Fibroblast of the conjunctiva (primary cell): ENCODE measurements at places on chromosomes 1 and 21.

DNA sequence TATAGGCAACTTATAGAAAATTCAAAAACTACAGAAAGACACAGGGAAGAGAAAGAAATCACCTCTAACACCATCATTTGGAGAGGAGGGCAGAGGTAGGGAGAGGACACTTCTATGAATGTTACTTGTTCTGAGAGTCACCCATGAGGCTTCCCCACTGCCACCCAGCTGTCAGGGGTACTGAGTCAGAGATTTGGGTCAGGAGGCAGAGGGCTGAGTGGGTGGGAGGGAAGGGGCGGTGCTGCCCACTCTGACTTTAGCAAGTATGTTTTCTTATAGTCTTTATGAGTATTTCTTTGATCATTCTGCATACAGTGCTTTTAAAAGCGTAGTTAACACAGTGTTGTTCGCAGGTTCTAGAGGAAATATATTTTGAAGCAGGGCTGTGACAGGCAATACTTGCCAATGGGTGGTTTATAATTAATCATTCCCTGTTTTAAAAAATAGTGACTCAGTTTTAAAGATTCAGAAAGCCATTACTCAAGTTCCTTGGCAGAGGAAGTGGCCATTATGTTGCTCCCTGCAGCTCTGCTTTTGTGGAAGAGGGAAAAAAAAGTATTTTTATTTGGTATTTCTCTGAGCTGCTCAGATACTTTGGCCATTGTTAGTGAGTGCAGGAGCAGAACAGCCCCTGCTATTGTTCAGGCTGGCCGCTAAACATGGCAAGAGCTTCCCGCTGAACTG is 18.3 kb downstream of the IL6R start:
- no peak for DNase-seq

GRCh38 chr1:229012823-229013222 is 258.1 kb upstream of the RAB4A start:
- DNase-seq, result no peak

GRCh38 chr1:168689726-168690602 is 39.0 kb downstream of the DPT start:
- DNase-seq, result no peak

DNA sequence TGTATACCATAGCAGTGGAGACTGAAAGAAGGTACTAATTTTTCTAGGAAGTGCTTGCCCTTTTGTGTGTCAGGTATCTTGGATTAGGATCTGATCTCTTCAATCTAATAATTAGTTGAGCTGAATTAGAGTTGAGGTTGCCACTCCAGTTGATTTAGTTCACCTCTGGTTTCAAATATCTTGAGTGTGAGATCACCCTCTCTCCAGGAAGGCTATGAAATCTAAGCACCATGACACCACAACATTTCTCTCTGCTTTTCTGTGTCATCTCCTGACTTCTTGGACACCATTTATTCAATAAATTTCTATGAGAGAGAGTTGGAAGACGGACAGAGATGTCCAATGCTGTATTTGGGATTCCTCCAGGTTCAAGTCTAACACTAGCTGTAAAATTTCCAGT is 212.8 kb downstream of the DYRK1A start:
- no peak for DNase-seq

DNA sequence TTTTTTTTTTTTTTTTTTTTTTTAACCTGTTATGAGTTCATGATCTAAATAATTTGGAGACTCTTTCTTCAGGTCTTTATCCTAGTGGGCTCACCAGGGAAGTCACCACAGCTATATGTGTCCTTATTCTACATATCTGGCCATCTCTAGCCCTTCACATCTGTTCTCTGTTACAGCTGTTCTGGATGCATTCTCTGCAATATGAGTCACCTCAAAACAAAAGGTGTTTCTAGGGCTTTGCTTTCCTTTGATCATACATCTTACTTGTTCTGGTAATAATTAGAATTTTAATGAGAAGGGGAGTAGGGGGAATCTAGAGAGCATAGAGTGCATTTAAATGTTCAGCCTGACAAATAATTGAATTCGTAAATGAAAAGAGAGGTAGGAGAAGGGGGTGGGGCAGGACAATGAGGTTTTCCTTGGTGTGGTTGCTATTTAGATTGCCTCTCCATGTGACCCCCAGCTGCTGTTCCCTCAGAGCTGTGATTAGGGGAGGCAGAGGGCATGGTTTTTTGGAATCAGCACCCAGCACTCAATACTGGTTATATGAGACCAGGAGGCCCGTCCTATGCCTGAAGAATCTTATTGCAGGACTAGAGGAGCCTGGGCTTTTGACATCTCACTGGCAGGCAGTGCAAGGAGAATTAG is 8.0 kb downstream of the SYT6 start:
- DNase-seq, result no peak

- DNase-seq, result no peak
These were observed at the start of gene TRIM46 for GRCh38 chr1:155173478-155174323. Gene TRIM46 (plus strand): TSS chr1:155173849. CDS start chr1:155173967, 118 bp downstream.

- no peak for DNase-seq
These were observed 50.5 kb downstream of the EYA3 start for GRCh38 chr1:28037946-28038345.

DNA sequence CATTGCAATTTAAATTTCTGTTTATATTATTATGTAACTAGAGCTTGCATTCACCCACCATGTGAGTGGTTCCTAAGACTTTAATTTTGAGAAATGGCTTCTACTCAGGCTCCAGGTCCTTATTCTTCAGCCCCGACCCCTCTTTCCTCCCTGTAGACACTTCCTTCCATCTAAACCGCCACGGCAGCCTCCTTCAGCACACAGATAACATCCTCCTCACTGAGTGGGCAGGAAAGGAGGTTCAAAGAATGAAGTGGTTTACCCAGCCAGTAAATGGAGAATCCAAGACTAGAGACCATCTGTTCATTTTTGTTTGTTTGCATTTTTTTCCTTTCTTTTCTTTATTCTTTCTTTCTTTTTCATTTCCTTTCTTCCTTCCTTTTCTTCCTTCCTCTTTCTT is 37.1 kb upstream of the SOD1 start:
- DNase-seq, result no peak

DNA sequence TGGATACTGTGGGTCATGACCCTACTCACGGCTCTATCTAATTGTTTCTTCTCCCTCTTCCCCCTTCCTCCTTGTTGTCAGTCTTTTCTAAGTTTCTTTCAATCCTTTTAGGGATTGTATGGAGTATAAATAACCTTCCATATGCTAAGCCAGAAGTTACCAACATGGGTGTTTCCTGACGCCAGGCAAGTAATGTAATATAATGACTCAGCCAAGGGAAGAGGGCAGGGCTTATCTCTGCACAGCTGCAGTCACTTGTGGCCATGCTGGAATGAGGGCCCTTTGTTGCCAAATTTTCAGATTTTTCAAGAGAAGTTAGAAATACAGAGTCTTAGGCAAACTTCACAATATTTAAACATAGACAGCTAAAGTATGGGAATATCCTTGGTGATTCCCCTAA is 194.6 kb downstream of the ST6GALNAC3 start:
- peak; percentile 56 for DNase-seq

- peak; percentile 10 for DNase-seq
These were observed 9.2 kb downstream of the CLDN8 start for GRCh38 chr21:30206551-30207251.

DNA sequence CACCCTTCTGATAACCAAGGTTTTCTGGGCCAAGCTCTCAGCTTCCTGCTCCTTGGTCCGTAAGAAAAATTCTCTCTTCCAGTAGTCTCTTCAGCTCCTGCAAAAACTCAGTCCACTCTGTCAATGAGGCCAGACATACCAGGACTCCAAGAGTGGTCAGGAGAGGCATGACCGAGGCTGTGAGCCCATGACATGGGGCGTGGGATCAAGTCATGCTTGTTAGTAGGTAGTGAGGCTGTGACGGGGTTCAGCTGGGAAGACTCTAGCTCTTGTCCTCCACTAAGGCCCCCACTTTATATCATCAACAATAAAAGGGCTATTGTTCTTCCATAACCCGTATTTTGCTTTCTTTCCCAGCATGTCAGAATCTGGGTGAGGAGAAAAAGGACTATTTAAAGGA is 10.1 kb upstream of the HCRTR1 start:
- DNase-seq, result no peak

DNA sequence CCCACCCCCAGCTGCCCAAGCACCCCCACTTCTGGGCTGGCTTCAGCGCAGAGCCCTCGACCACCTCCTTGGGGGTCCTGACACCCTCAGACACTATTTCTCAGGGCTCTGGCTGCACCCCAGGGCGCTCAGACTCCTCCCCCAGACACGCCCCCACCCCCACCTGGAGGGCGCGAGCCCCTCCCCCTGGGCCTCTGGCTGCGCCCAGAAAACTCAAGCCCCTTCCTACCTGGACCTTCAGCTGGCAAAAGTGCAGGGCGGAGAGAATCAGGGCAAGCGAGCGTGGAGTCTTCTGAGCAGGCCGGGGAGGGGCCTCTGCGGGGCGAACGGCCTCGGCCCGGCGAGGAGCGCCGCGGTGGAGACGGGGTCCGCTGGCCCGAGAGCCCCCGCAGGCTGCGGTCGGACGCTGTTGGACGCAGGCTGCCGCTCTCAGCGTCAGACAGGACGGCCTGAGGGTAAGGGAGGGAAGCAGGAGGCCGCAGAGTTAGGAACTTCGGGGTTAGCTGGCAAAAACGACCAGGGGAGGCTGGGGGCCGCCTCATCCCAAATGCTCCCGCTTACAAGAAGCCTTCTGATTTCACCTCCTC is 17.4 kb upstream of the NBPF1 start:
- no peak for DNase-seq

- no peak for DNase-seq
These were observed 45.0 kb downstream of the EVI5 start for GRCh38 chr1:92739669-92740524.

GRCh38 chr1:11918799-11919519 is 7.3 kb downstream of the KIAA2013 start:
- peak; percentile 34 for DNase-seq

DNA sequence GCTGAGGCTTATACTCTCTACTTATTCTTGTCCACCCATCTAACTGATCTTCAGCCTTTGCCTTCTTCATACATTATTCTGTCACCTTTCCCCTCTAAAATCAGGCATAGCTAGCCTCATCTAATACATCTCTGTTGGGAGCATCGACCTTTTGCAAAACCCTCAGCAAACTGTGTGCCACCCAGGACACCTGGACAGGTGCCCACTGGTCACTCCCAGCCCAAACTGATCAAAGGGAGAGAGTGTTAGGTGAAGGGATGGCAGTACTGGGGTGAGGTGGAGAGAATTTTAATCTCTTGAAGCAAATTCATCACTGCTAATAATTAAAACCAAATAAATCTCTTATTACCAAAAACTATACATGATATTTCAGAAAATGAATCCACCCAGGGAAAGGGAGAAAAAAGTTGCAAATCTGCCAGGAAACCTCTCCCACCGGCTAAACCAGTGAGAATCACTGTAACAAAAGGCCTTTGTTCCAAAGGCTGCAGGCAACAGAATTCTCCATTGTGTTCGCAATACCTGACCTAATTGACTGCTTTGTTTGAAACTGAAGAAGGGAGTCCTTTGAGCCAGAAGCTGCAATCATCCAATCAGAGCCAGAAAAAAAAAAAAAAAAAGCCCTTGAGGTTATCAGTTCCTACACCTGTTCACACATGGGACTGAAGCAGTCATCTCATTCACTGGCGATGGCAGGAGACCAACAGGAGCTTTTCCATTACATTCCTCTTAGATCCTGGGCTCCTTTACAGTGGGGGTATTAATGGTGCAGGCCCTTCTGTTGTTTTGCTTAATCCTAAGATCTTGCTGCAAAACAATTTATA is 172.6 kb downstream of the APP start:
- no peak for DNase-seq

DNA sequence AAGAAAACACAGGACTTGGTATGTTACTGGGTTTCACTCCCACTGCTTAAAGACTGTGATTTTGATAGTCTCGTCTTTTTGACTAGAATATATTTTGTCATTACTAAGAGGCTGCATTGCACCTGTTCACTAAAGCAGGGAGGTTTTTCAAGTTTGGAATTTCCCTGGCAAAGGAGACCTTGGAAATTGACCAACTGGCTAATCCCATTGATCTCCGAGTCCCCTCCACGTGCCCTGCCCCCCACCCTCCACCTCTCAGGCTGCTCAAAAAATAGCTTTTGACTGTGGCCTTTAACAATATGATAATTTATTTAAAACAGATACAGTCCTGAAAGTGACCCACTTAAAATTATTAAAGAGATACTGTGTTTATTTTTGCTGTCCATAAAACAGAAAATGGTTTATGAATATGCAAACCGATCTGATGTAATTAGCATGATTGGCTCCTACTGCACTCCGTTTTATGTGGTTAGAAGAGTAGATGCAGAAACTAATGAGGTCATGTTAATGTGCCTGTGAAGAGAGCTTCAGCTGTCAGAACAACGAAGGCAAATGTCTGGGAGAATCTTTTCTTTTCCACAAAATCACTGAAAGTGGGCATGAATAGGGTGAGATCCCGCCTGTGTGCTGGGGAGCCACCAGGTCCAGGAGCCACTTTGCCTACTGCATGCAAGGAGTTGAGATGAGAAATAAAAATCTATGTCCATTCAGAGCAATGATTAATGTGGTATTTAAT is 361.5 kb downstream of the RRAGC start:
- DNase-seq, result no peak

GRCh38 chr1:93528412-93528811 is 80.5 kb downstream of the FNBP1L start:
- DNase-seq, result no peak

GRCh38 chr1:178066908-178067614 is 26.8 kb upstream of the RASAL2 start:
- DNase-seq, result no peak

- no peak for DNase-seq
These were observed 1351.7 kb downstream of the MRPL39 start for GRCh38 chr21:24255591-24255990.

- no peak for DNase-seq
These were observed 39.6 kb upstream of the PGBD5 start for GRCh38 chr1:230465691-230466090.

DNA sequence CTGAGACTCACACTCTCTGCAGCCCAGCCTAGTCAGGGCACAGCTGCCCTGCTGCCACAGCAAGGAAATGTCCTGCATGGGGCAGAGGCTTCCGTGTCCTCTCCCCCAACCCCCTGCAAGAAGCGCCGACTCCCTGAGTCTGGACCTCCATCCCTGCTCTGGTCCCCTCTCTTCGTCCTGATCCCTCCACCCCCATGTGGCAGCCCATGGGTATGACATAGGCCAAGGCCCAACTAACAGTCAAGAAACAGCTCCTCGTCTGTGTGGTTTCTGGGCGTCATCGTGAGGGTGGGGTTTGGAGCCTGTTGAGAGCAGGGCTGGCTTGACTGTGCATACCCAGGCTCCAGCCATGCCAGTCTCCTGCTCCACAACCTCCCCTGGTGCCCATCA is 19.5 kb downstream of the FAAH start:
- no peak for DNase-seq

- DNase-seq, result no peak
These were observed 2.7 kb upstream of the SAMSN1 start for GRCh38 chr21:14548779-14549178.

DNA sequence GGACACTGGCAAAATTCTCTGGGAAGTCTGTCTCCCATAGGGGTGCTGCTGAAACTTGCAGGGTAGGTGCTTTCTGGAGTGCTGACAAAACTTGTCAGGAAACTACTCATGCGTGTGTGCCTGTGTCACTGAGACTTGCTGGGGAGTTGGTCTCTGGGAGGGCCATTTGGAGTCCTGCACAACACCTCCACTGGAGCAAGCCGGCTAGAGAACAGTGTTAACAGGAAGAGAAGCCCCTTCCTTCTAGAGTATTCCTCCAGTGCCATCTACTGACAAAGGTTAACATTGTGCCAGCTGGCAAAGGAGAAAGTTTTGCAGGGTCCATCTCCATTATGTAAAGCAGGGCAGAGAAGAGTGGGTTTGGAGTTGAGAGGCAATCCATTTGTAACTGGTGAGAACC is 30.0 kb downstream of the ZMYM4 start:
- peak; percentile 17 for DNase-seq
